ENCODE measurements at places on chromosomes 7 and 10. TPM values are rescaled to one million over a fixed set of nuclear protein-coding genes. Genes with fewer than 3 reads are reported as not detected.

DNA sequence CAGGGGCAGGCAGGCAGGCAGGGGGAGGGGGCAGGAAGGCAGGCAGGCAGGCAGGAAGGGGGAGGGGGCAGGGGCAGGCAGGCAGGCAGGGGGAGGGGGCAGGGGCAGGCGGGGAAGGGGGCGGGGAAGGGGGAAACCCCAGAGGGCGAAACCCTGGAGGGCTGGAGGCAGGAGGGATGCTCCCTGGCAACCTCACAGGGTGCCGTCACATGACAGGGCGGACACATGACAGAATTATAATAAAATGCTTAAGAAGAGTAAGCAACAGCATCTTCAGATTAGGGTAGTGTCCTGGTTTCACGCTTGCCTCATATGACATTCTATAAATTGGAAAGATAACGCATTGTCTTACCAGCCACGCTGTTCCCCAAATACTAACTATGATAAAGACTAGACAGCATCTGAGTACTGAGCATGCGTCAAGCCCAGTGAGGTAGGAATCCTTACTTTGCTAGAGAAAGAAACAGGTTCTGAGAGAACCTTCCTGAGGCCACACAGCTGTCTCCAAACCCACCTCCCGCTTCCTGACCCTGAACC, 131.6 kb downstream of the DIP2C start:
- no peaks in the 10 kb centered on the region for H3K36me3 ChIP-seq
- H3K27me3 ChIP-seq, result no peaks in the 10 kb centered on the region
- DNase-seq, result no peak
- no peak overlapping the region for H3K4me3 ChIP-seq

DNA sequence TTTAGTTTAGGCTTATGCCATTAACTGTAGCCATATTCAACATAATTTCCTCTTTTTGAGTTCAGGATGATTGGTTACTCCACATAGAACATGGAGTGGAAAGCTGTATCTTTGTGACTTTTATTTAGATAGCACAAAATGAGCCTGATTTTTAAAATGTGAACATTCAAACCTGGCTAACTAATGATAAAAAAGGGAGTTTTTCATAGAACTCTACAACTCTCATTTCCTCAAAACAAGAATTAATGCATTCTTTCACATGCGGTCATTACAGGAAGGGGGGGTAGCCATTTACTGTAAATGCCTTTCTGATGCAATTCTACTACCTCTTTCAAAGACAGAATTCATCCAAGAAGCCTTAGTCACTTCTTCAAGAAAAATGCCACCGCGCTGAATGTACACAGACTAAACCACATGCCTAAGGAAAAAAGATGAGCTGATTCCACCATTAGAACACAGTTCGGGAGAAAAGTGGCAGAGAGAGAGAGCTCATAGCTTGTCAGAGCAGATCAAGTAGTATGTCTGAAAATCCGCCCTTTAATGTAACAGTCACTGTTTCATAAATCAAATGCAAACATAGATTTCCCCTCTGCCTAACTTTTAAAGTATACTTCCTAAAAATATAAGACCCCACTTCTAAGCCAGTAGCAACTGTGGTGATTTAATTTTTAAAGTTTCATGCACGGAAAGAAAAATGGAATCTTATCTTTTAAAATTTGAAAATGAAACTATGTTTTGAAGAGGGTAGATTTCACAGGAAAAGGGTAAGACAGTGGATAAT, 226.4 kb upstream of the KLF14 start:
- peaks cover 34% of the 10 kb centered on the region for H3K36me3 ChIP-seq
- peaks cover 48% of the 10 kb centered on the region for H3K4me1 ChIP-seq
- peak overlapping the region; percentile 100 for H3K27ac ChIP-seq
- H3K27me3 ChIP-seq, result no peaks in the 10 kb centered on the region
- peak overlapping the region; percentile 99 for H3K4me3 ChIP-seq

FEZF1 gene
- not detected for total RNA-seq

GRCh38 chr7:82595176-82595575, 151.6 kb upstream of the CACNA2D1 start:
- peaks cover 2% of the 10 kb centered on the region for H3K27me3 ChIP-seq
- no peak overlapping the region for H3K4me3 ChIP-seq
- no peak overlapping the region for H3K27ac ChIP-seq
- H3K36me3 ChIP-seq, result no peaks in the 10 kb centered on the region

DNA sequence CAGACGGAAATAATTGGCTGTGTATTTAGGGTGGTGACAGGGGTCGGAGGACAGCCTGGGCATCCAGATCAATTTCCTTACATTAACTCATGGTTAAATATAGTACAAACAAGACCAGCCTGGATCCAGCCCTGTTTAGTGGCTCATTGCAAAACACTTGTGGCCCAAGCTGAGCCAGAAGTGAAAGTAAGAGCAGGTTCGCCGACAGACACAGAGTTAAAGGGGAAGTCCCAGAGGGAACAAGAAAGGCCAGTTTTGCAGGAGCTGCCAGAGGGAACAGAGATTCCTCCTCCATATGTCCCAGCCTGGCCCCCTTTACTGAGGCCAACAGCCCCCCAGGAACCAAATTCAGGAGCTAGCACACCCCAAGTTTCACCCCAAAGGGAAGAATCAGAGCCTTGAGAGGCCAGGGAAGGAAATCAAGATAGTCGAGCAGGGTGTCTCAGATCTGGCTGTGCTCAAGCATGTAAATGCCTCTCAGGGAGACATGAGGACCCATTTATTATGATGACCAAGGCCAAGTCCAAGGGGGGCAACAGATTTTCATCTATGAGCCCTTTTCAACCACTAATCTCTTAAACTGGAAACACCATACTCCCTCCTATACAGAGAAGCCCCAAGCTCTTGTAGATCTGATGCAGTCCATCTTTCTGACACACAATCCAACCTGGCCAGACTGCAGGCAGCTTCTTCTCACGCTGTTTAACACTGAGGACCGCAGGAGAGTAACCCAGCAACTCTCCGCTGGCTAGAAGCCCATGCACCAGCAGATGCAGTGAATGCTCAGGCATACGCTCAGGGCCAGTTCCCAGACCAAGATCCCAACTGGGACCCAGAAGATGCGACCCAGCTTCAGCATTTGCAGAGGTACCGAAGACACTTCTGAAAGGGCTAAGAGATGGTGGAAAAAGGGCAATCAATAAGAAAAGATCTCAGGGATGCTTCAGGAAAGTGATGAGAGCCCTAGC, 15.9 kb upstream of the ADCK2 start:
- H3K4me1 ChIP-seq, result peaks cover 16% of the 10 kb centered on the region
- no peaks in the 10 kb centered on the region for H3K36me3 ChIP-seq
- peak overlapping the region; percentile 88 for H3K27ac ChIP-seq
- peak; percentile 54 for DNase-seq
- H3K27me3 ChIP-seq, result peaks cover 12% of the 10 kb centered on the region

DNA sequence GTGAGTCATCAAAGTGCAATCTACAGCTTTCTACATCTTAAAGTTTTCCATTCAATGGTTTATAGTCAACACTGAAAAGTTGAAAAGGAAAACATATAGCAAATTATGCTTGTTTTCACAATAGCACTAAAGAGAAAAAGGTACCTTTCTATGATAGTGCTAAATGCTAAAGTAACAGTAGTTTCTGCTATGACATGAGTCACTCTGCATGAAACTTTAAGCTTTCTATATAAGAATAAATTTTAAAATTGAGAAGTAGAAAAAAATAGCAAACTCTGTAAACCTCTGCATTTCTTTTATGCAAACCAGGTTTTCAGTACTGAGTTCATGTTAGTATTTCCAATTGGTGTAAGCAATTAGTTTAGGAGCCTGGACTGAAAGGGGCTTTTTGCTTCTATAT, 31.2 kb upstream of the TMEM168 start:
- no peaks in the 10 kb centered on the region for H3K27me3 ChIP-seq
- peaks cover 6% of the 10 kb centered on the region for H3K36me3 ChIP-seq
- H3K4me3 ChIP-seq, result no peak overlapping the region
- no peak for DNase-seq
- no peaks in the 10 kb centered on the region for H3K4me1 ChIP-seq
